ENCODE measurements at places on chromosomes 1 and 21.
A peak's percentile ranks its signal among the peaks of the same experiment; 100 is the strongest.

DNA sequence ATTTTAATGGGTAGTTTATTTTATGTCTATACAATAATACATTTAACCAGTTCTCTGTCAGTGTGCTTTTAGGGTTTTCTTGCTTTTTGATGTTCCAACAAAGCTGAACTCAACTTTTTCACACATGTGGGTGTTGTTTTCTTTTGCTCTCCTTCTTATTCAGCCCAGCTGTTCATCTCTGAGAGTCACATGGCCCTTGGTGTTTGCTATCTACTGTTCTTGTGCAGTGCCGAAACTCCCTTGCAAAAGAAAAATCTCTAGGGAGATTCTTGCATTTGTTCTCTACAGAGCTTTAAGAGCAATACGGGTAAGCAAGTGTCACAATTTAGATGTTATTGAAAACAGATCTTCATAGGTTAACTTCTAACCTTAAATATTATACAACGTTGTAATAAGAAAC, 281.1 kb upstream of the CXADR start:
- DNase-seq = no peak

DNA sequence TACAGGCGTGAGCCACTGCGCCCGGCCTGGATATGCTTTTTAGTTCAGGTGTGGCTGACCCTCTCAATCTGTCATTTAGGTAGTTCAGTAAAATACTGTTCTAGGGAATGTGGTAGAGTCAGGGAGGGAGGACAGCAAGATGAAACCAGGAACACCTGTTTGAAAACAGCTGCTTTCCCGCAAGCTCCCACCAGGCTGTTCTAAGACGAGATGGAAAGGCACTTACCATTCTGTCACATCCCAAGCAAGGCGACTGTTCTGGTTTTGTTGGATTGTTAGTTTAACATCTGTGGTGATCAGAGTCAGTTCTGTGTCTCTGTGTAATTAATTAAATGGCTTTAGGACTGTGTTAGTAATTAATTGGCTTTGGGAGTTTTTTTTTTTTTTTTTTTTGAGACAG, 2.9 kb downstream of the CHAF1B start:
- DNase-seq = no peak

GRCh38 chr1:151145304-151146071, 943 bp downstream of the SEMA6C start:
- peak; percentile 28 for DNase-seq

DNA sequence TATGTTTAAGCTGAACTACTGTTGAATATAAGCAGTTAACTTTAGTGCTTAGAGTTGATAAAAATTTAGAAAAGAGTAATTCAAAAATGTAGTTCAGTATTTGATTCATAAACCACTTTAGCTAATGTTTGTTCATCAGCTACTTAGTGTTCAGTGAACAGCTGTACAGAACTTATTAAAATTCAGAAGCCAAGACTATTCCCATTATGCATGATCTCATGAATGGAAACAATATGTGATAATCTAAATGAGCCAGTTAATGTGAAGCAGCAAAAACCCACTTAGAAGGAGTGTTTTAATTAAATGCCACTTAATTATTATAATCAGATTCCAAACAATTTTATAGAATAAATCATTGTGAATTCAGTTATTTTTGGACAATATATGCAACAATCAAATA, 92.9 kb upstream of the NEGR1 start:
- DNase-seq = no peak

DNA sequence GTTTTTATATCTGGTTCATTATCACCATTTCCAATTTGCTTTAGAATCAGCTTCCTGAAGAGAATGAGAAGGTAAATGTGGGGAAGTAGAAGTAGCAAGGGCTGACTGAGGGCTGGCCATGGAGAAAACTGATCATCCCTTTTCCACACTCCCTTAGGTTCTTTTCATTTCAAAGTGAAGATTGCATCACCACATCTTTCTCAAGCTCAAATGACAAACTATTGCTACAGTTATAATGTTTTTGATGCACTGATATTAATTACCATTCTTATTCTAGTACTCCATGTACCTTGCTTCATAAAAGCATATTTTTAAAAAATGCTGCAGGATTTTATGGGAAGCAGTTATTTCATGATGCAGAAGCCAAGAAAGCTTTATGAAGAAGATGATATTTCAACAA, 7.9 kb upstream of the AK5 start:
- DNase-seq = no peak

- DNase-seq = no peak
Observed at GRCh38 chr1:178660461-178660860, 64.6 kb upstream of the RALGPS2 start.

DNA sequence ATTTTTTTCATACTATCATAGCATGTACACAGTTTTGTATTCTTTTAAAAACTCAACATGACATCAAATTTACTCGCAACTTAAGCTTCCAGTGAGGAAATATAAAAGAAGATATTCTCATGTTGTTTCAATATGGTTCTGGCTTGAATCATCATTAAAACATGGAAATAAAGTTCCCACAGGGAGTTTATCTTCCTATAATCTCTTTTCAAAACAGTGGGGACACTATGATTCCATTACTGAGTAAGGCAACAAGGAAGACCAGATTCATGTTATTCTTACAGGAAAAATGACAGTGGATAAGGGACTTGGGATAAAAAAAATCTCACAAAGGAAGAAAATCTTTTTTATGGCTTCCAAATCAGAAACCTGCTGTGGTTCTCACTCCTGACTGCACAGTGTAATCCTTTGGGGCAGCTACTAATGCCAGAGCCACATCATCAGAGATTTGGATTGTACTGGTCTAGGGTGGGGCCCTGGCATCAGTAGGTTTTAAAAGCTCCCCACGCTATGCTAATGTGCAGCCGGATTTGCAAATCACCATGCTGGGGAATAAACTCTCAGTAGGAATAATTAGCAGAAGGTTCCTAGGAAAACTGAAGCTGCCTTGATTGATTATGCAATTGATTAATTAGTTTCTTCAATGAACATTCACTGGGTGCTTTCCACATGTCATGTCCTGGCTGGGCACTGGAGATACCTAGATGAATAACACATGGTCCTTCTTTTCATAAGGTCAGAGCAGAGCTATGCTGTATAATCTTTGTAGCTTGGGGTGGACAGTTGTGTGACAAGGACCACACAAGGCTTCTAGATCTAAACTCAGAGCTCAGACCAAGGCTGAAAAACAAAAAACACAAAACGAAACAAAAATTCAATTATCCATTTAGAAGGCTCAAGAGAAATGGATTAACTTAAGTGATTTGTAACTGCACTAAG, 71.1 kb upstream of the C8B start:
- DNase-seq = no peak

DNA sequence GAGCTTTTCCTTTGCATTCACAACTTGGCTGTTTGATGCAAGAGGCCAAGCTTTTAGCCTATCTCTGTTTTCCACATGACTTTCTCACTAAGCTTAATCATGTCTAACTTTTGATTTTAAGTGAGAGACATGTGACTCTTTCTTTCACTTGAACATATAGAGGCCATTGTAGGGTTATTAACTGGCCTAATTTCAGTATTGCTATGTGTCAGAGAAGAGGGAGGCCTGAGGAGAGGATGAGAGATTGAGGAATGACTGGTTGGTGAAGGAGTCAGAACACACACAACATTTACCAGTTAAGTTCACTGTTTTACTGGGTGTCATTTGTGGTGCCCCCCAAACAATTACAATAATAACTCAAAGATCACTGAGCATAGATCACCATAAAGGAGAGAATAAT, 193.5 kb downstream of the CYYR1 start:
- DNase-seq = no peak

GRCh38 chr1:6273380-6273891, 12.5 kb upstream of the GPR153 start:
- no peak for DNase-seq

GRCh38 chr1:109847251-109847650, 63.4 kb upstream of the CSF1 start:
- DNase-seq = no peak

- no peak for DNase-seq
Observed at GRCh38 chr1:109579491-109579890, 31.1 kb downstream of the GNAI3 start.

GRCh38 chr1:245663373-245663772, 508.6 kb downstream of the KIF26B start:
- no peak for DNase-seq

DNA sequence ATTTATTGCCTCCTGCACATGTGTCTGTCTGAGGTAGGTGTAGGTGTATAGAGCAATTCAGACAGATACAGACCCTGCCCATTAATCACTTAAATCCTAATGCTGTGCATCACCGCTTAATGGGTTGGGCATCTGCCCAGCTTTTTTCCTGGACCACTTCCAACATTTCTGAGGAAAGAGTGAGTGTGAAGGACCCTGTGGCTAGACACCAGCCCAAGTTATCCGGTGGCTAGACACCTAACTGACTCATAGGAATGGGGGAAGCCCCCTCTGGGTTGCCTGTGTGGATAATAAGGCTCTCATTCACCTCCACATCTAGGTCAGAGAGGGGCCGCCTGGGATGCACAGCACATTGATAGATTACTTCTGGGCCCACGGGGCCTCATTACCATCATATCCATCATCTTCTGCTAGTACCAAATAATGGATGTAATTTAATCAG, 121.1 kb upstream of the RAVER2 start:
- no peak for DNase-seq

GRCh38 chr1:221688488-221688843, 53.4 kb downstream of the DUSP10 start:
- DNase-seq = no peak

GRCh38 chr1:145878724-145879123, 6.9 kb downstream of the ANKRD35 start:
- DNase-seq = no peak

GRCh38 chr1:145692785-145693443, 14.3 kb downstream of the PDZK1 start:
- DNase-seq = no peak

DNA sequence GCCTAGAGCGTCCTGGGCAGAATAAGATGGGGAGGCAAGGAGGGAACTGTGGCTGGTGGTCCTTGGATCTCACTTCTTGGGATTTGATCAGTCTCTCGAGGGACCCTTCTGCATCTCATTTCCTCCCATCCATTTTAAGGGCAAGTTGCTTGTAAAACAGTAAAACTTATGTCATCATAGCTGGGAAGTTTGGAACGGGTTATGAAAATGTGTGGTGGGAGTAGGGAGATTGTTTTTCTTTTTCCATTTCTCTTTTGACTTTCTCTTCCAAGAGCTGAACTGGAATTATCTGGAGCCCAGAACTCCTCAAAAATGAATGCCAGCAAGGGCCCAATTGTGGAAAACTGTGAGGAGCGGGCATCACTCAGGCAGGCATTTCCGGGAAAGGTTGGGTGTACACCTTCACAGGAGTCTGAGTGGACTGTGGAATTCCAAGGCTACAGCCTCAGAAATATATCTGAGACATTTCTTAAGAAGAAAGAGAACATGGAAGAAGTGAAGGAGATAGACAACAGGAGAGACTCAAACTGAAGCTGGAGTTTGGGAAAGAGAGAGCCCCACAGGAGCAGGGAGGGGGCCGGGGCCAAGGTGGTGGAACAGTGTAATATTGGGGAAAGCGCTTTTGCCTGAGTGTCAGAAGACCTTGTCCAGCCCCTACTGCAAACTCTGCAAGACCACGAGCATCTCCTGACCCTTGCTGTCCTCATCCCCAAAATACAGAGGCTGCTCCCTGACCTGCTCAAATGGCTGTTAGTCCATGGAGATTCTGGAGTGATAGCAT, 185.1 kb downstream of the FOXD2 start:
- no peak for DNase-seq

GRCh38 chr1:225691377-225691776, 38.5 kb upstream of the ENAH start:
- DNase-seq = no peak

GRCh38 chr1:159981351-159982055, 27.5 kb upstream of the SLAMF9 start:
- DNase-seq = no peak

DNA sequence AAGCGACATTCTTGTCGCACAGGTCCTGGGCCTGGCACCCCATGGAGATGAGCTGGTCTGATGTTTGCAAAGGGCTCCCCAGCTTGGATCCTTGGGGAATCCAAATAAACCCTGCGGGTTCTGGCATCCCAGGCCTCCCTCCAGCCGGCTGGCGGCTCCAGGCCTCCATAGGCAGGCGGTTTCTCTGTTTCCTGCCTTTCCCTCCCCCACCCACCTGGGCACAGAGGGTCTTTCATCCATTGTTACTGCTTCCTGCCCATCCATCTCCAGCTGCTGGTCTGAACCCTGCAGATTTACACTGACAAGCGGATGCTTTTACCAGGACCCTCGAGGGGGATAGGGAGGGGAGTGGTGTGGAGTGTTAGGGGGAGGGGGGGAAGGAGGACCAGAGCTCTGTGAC, 39.1 kb upstream of the ID3 start:
- DNase-seq = no peak

DNA sequence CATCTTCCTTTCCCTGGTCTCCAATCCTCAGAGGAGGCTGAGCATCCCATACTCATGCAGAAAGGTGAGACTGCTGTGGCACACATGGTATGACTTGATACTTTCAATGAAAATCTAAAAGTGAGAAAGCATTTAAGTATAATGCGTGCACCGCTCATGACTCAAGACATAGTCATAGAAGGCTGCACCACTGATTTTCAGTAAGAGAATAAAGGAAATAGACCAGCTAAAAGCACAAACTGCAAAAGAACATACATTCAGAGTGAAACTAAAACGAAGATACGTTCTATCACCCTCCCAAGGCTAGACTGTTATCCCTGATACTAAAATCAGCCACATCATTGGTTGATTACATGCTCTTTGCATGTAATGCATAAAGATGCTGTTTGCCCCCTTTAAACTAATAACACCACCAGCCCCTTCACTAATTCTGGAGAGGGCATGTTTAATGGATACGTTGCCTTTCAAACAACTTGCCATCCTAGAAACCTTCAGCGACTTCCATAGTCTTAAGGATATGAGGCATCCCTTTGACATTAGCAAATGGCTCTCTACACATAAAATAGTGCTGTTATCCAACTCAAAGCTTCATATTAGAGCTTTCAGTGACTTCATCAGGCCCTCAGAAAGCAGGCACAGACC, 2.1 kb downstream of the PLD5 start:
- DNase-seq = no peak

DNA sequence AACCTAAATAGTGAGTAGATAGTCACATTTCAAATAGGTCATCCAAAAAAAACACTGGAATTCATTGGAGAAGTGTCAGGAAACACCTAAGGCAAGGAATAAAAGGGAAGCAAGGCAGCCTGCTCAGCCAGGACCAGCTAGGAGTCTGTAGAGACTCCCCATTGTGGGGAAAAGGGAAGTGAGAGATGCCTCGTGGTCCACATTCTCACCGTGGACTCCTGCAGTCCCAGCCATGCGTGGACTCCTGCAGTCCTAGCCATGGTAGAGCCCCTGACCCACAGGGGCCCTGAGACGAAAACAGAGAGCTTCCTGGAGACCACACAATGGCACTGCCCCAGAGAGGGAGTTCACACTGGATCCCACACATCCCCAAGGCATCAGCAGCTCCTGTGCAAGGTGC, 97.5 kb downstream of the LRIG2 start:
- DNase-seq = no peak

Measured in germinal center (tissue), 1 donor.